GM12878 (cell line): ENCODE measurements at places on chromosomes 1 and 21. TPM values are rescaled to one million over a fixed set of nuclear protein-coding genes. Genes with fewer than 3 reads are reported as not detected.

The DLGAP3 gene
- total RNA-seq, result 0.15 and 0.21 TPM in 2 replicates

The FMO4 gene
- total RNA-seq, result 0.32 and 0.72 TPM in 2 replicates

- peaks cover 10% of the 10 kb centered on the region for H3K4me1 ChIP-seq
- no peak overlapping the region for H3K4me3 ChIP-seq
- no peaks in the 10 kb centered on the region for H3K27me3 ChIP-seq
- DNase-seq, result no peak
- H3K27ac ChIP-seq, result no peak overlapping the region
Observed at GRCh38 chr1:59393211-59394180, 96.6 kb downstream of the FGGY start.

GRCh38 chr1:234627009-234627950 lies 17.3 kb upstream of the IRF2BP2 start:
- H3K4me3 ChIP-seq, result no peak overlapping the region
- DNase-seq, result no peak
- H3K27me3 ChIP-seq, result no peaks in the 10 kb centered on the region
- H3K36me3 ChIP-seq, result no peaks in the 10 kb centered on the region
- H3K27ac ChIP-seq, result no peak overlapping the region
- peaks cover 4% of the 10 kb centered on the region; the same call in 1 of the 2 replicates for H3K4me1 ChIP-seq

- no peaks in the 10 kb centered on the region for H3K27me3 ChIP-seq
- no peak overlapping the region for H3K27ac ChIP-seq
- no peaks in the 10 kb centered on the region for H3K36me3 ChIP-seq
Observed at GRCh38 chr21:30102871-30103270, 63.7 kb downstream of the CLDN17 start.

The PCAT6 gene
- 0.62 TPM in 1 of 2 replicates, not detected in the other for total RNA-seq

The TNNI3K gene
- total RNA-seq, result not detected in 2 replicates

DNA sequence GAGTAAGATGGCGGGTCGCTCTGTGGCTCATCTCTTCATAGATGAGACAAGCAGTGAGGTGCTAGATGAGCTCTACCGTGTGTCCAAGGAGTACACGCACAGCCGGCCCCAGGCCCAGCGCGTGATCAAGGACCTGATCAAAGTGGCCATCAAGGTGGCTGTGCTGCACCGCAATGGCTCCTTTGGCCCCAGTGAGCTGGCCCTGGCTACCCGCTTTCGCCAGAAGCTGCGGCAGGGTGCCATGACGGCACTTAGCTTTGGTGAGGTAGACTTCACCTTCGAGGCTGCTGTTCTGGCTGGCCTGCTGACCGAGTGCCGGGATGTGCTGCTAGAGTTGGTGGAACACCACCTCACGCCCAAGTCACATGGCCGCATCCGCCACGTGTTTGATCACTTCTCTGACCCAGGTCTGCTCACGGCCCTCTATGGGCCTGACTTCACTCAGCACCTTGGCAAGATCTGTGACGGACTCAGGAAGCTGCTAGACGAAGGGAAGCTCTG lies 2.4 kb downstream of the TNFAIP8L2 start:
- no peak for DNase-seq
- H3K27me3 ChIP-seq, result no peaks in the 10 kb centered on the region

The KCNE2 gene
- total RNA-seq, result not detected in 2 replicates

The SPATA46 gene
- total RNA-seq, result not detected in 2 replicates

The IQCC gene
- 2.9 and 3.3 TPM in 2 replicates for total RNA-seq

The EDARADD gene
- total RNA-seq, result 4.8 and 5.8 TPM in 2 replicates

The TMEM269 gene
- total RNA-seq, result 0.13 and 0.18 TPM in 2 replicates

DNA sequence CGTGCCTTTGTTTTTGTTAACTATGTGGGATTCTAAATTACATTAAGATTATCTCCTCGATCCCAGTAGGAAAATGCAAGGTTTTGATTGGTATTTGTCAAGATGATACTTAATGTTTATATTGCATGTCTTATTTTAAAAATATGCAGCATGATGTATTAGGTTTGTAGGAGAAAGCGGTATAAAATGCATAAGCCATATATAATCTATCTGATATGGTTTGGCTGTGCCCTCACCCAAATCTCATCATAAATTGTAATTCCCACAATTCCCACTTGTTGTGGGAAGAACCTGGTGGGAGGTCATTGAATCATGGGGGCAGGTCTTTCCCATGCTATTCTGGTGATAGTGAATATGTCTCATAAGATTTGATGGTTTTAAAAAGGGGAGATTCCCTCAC lies 198.1 kb upstream of the NCAM2 start:
- H3K4me1 ChIP-seq, result no peaks in the 10 kb centered on the region
- H3K4me3 ChIP-seq, result no peak overlapping the region
- no peak overlapping the region for H3K27ac ChIP-seq
- no peaks in the 10 kb centered on the region for H3K36me3 ChIP-seq
- no peak for DNase-seq

GRCh38 chr1:116544588-116545358 lies 26.1 kb downstream of the CD58 start:
- H3K27me3 ChIP-seq, result no peaks in the 10 kb centered on the region
- no peak for DNase-seq
- H3K27ac ChIP-seq, result peak overlapping the region; percentile 98
- peaks cover 32% of the 10 kb centered on the region for H3K36me3 ChIP-seq
- H3K4me3 ChIP-seq, result peak overlapping the region; percentile 34
- peaks cover 70% of the 10 kb centered on the region for H3K4me1 ChIP-seq

- H3K27ac ChIP-seq, result no peak overlapping the region
- no peaks in the 10 kb centered on the region for H3K4me1 ChIP-seq
- no peaks in the 10 kb centered on the region for H3K27me3 ChIP-seq
- H3K36me3 ChIP-seq, result no peaks in the 10 kb centered on the region
Observed at GRCh38 chr21:45869121-45870007, 112.2 kb upstream of the COL6A1 start.

The DNASE2B gene
- total RNA-seq, result not detected in 2 replicates

GRCh38 chr1:198367296-198367695 lies 173.2 kb downstream of the ATP6V1G3 start:
- no peaks in the 10 kb centered on the region for H3K36me3 ChIP-seq
- H3K27ac ChIP-seq, result no peak overlapping the region
- H3K27me3 ChIP-seq, result peaks cover 3% of the 10 kb centered on the region; the same call in 1 of the 2 replicates
- no peak overlapping the region for H3K4me3 ChIP-seq

DNA sequence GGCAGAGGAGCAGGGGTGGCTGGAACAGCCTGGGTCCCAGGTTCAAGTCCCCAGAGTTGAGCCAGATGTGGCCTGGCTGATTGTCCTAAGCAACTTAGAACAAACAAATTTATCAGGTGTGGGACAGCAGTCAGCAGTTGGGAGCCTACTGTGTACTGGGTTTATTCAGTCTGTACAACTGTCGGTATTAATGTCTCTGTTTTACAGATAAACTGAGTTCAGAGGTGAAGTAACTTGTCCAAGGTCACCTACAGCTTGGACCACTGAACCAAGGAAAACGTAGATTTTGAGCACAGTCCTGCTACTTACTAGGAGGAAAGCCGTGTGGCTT lies 14.6 kb upstream of the TRIM63 start:
- DNase-seq, result no peak
- no peaks in the 10 kb centered on the region for H3K4me1 ChIP-seq
- no peaks in the 10 kb centered on the region for H3K36me3 ChIP-seq
- no peak overlapping the region for H3K27ac ChIP-seq

The FAM177B gene
- total RNA-seq, result not detected in 2 replicates

GRCh38 chr1:245316784-245317183 lies 162.0 kb downstream of the KIF26B start:
- H3K27me3 ChIP-seq, result no peaks in the 10 kb centered on the region
- H3K36me3 ChIP-seq, result no peaks in the 10 kb centered on the region
- H3K4me1 ChIP-seq, result peaks cover 2% of the 10 kb centered on the region
- no peak overlapping the region for H3K4me3 ChIP-seq

GRCh38 chr1:39915499-39916129 lies 13.9 kb upstream of the MYCL start:
- DNase-seq, result no peak
- no peaks in the 10 kb centered on the region for H3K27me3 ChIP-seq
- no peak overlapping the region for H3K4me3 ChIP-seq
- no peak overlapping the region for H3K27ac ChIP-seq
- H3K4me1 ChIP-seq, result 0 out of 2 replicates have a peak, but pooled peaks cover 3% of the 10 kb centered on the region
- no peaks in the 10 kb centered on the region for H3K36me3 ChIP-seq

The MMEL1 gene
- not detected in 2 replicates for total RNA-seq

DNA sequence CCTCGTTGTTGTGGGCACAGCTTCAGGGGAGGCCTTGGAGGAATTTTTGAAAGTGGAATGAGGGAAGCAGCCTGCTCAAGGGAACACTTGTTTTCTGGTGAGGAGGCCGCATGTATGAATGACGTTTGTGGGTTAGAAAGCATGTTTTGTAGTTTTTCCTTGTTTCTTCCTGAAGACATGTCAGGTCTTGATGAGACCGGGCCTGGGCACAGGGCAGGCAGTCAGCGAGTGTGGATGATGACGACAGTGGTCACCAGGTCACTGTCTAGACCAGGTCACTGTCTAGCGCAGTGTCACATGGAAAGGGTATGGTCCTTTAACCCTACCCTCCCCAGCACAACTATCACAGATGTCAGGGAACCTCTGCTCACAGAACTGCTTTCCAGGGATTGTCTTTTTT lies 7.3 kb downstream of the PSEN2 start:
- H3K27ac ChIP-seq, result no peak overlapping the region
- H3K4me3 ChIP-seq, result no peak overlapping the region
- no peaks in the 10 kb centered on the region for H3K27me3 ChIP-seq

DNA sequence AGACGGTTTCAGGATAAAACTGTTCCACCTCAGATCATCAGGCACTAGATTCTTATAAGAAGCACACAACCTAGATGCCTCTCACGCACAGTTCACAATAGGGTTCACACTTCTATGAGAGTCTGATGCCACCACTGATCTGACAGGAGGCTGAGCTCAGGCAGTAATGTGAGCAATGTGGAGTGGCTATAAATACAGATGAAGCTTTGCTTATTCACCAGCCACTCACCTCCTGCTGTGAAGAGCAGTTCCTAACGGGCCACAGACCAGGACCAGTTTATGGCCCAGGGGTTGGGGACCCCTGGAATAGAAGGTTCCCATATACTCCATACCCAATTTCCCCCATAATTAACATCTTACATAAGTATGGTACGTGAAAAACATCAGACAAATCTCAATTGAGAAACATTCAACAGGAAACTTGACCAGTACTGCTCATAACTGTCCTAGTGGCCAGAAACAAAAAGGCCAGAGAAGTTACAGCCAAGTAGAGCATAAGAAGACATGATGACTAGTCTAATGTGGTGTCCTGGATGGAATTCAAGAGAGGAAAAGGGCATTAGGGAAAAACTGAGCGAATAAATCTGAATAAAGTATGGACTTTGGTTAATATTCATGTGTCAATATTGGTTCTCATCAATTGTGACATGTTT lies 24.7 kb upstream of the IGSF5 start:
- H3K4me3 ChIP-seq, result no peak overlapping the region
- H3K4me1 ChIP-seq, result no peaks in the 10 kb centered on the region
- no peak overlapping the region for H3K27ac ChIP-seq
- DNase-seq, result no peak
- no peaks in the 10 kb centered on the region for H3K36me3 ChIP-seq
- H3K27me3 ChIP-seq, result no peaks in the 10 kb centered on the region

DNA sequence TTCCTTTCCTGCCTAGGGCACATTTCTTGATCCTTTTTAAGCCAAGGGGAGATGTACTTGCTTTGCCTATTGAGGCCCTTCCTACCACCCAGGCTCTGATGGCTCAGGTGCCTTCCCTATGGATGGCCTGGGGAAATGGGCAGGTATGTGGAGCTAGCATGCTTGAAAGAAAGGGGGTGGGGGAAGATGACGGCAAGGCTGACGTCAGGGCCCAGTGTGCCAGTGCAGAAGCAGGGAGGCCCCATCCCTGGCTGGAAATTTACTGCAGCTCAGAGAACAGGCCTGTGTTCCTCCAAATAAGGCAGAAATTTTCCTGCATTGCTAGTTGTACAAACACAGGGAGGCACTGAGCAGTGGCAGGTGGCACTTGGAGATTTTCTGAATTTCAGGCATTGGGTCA lies 453.2 kb upstream of the VAMP3 start:
- no peaks in the 10 kb centered on the region for H3K36me3 ChIP-seq
- no peaks in the 10 kb centered on the region; the same call in 1 of the 2 replicates for H3K27me3 ChIP-seq
- H3K4me3 ChIP-seq, result no peak overlapping the region
- no peak for DNase-seq
- H3K27ac ChIP-seq, result no peak overlapping the region

GRCh38 chr1:85151446-85151845 lies 49.4 kb downstream of the SYDE2 start:
- H3K36me3 ChIP-seq, result no peaks in the 10 kb centered on the region
- no peak overlapping the region for H3K4me3 ChIP-seq
- no peaks in the 10 kb centered on the region for H3K27me3 ChIP-seq
- no peak for DNase-seq
- H3K4me1 ChIP-seq, result peaks cover 25% of the 10 kb centered on the region
- no peak overlapping the region for H3K27ac ChIP-seq

DNA sequence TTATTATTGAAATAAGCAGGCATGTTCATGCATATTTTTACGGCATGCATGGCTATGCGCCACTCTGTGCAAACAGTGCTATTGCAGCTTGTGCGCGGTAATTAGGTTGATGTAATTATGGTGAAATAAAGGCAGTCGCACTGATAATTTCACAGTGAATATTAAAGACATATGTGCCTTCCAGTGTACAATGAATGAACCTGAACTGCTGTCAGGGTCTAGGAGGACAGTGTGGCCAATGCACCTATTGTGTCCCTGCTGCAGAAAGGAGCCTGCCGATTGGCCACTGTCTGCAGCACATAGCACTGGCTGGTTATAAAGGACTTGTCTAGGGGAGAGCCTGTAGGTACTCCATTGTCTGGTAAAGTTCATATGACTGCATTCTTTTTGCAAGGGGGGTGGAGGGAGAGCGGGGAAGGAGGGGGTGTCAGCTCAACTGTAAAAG lies 340.4 kb downstream of the USP25 start:
- H3K36me3 ChIP-seq, result no peaks in the 10 kb centered on the region
- no peak overlapping the region for H3K4me3 ChIP-seq
- no peaks in the 10 kb centered on the region for H3K4me1 ChIP-seq
- H3K27ac ChIP-seq, result no peak overlapping the region

- H3K36me3 ChIP-seq, result no peaks in the 10 kb centered on the region
- no peak overlapping the region for H3K27ac ChIP-seq
- DNase-seq, result no peak
- no peak overlapping the region for H3K4me3 ChIP-seq
Observed at GRCh38 chr1:227942716-227943261, 4.9 kb downstream of the WNT9A start.

DNA sequence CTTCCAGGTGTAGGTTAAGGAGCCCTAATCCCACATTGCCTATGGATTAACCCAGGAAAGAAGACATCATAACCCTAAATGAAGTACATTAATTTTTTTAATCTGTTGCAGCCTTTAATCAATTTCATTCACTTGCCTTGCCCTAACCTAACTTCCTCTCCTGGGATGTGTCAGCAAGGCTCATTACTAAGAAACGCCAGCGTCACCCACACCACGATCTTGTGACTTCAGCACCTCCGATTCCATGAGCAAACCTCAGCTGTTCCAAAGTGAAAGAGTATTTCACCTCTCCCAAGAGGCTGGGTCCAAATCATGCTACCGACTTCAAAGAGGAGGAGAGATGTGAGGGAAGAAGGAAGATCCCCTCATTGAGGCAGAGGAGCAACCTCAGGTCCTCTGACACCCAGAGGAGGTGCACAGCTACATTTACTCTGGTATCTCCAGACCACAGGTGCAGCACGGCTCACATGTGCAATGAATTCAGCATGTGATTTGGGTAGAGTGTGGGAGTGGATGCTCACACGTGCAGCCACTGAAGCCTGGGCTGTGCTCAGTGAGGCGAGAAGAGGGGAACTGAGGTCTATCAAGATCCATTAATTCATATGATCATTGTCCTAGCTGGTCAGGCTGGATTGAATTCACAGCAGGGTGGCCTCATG lies 134.1 kb downstream of the SLC30A10 start:
- H3K4me3 ChIP-seq, result no peak overlapping the region
- no peaks in the 10 kb centered on the region for H3K36me3 ChIP-seq
